Activated CD4-positive, alpha-beta memory T cell treated with anti-CD3 and anti-CD28 coated beads for 36 hours (primary cell): ENCODE measurements at places on chromosomes 6 and 20.

GRCh38 chr20:23230766-23231385 is 119.7 kb upstream of the NXT1 start:
- no peak for DNase-seq

DNA sequence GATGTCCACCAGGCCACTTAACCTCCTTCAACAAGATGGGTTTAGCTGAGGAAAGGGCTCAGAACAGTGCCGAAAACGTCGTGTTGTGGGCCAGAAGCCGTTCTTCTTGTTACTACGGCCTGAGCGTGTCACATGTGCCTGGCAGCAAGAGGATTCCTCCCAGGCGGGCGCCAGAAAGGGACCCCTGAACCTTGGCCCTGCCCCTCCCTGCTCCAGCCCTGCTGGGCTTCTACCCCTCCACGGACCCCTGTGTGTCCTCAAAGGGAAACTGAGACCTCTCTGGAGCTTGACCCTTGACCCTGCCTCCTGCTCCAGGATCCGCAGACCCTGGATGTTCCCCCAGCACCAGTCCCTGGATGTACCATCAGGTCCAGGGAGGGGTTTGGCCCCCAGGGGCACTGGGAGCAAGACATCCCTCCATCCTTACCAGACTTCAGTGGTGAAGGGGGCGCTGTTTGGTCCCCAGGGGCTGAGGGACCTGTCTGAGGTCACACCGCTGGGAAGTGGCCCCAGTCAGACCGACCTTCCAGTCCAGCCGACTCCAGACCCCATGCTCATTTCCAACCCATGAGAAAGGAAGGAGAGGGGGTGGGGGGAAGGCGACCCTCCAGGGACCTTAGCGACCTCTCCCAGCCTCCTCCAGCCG is 10.1 kb downstream of the HRH3 start:
- DNase-seq = no peak

- no peak for DNase-seq
Observed at GRCh38 chr6:38141085-38141484, 321.6 kb downstream of the ZFAND3 start.

GRCh38 chr20:35709259-35709658 is 10.1 kb downstream of the ROMO1 start:
- no peak for DNase-seq

DNA sequence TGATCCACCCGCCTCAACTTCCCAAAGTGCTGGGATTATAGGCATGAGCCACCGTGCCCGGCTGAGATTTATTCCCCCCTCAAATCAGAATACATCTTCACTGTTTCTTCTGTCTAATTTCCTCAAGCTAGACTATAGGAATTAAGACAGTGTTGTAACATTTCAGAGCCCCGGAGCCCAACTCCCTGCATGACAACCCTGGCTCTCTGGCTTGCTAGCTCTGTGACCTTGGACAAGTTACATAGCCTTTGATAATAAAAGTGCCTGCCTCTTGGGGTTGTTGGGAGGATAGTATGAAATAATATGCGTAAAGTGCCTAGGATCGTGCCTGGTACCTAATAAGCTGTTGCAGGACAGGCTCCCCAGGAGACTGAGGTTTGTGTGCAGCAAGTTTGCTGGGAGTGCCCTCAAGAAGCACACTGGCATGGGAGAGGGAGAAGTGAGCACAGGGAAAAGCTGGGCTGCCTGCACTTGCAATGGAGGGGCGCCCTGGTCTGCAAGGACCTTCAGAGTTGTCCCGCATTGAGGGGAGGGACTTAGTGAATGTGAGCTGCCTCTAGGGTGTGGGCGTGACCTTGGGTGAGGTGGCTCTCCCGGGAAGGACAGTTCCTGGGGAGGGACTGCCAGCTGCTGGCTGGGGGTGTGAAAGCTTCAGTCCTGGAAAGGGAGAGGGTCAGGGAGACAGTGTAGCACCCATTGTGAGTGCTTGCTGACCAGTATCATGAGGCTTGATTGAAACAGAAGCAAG is 43.4 kb downstream of the TAF8 start:
- DNase-seq = no peak

DNA sequence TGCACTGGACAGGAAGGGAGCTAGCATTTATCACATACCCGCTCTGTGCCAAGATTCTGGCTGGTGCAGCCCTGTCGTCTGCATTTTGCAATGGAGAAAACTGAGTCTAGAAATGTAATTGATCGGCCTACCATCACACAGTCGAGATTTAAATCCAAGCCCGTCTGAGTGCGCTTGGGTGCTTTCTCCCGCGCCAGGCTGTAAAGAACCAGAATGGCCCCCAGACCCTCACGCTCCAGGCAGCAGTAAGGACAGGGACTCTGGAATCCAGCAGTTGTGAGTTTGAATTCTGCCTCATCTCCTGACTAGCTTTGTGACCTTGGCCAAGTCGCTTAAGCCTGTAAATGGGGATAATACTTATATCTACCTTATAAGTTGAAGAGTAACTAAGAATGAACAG is 10.8 kb downstream of the DYNLRB1 start:
- no peak for DNase-seq

GRCh38 chr6:139588076-139588639 is 213.7 kb upstream of the CITED2 start:
- no peak for DNase-seq

DNA sequence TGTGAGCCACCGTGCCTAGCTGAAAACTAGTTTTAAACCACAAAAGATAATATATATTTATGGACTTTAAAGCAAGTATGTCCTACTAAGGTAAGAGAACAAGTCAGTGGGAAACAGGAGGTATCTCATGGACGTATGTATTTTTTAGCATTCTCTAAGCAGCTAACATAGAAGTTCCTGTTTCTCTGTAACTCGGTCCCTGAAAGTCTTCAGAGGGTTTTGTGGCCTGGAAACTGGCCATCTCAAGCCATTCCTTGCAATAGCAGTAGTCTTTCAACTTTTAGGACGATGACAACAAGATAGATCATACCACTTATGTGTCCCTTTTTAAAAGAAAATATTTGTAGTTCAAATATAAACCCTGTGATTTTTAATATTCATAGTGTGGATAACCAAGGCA is 95.6 kb upstream of the RALGAPA2 start:
- DNase-seq = no peak

DNA sequence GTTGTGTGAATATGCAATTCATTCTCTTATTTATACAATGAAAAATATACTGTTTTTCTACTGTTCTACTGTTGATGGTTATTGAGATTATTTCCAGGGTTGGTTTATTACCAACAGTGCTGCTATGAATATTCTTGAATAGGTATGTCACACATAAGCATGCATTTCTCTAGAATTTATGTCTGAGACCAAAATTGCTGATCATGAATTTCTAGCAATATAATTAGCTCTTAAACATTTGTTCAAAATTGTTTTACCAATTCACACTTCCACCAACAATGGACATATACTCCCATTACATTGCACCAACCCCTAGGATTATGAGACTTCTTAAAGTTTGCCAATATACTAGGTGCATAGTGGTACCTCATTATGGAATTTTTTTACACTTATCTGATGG is 164.1 kb upstream of the KCNQ5 start:
- DNase-seq = no peak
